ENCODE measurements at places on chromosomes 2 and 18. TPM values are rescaled to one million over a fixed set of nuclear protein-coding genes. Genes with fewer than 3 reads are reported as not detected.

EVX2 gene
- total RNA-seq = not detected

PROC gene
- not detected for total RNA-seq

KIF3C gene
- 5.4 TPM for total RNA-seq

FAP gene
- total RNA-seq = 21.1 TPM

ANKMY1 gene
- 18.8 TPM for total RNA-seq

INHBB gene
- 0.09 TPM for total RNA-seq

GPR39 gene
- 2.6 TPM for total RNA-seq

GRP gene
- total RNA-seq = not detected

EPB41L3 gene
- not detected for total RNA-seq

KCNK3 gene
- total RNA-seq = not detected

CCDC141 gene
- not detected for total RNA-seq

CROCC2 gene
- total RNA-seq = not detected

APOB gene
- not detected for total RNA-seq

SCN3A gene
- total RNA-seq = 0.19 TPM

LRRTM4 gene
- not detected for total RNA-seq

NPPC gene
- not detected for total RNA-seq

FABP1 gene
- not detected for total RNA-seq

REG1B gene
- total RNA-seq = not detected

NEUROD1 gene
- total RNA-seq = not detected

MDH1B gene
- 0.42 TPM for total RNA-seq

PAIP2B gene
- 0.34 TPM for total RNA-seq

GMPPA gene
- 47.0 TPM for total RNA-seq

C2orf42 gene
- 12.7 TPM for total RNA-seq

OR6B2 gene
- total RNA-seq = not detected
